Activated naive CD4-positive, alpha-beta T cell treated with anti-CD3 and anti-CD28 coated beads for 36 hours (primary cell): ENCODE measurements at places on chromosomes 7 and 10. TPM values are rescaled to one million over a fixed set of nuclear protein-coding genes. Genes with fewer than 3 reads are reported as not detected.
A peak's percentile ranks its signal among the peaks of the same experiment; 100 is the strongest.

DNA sequence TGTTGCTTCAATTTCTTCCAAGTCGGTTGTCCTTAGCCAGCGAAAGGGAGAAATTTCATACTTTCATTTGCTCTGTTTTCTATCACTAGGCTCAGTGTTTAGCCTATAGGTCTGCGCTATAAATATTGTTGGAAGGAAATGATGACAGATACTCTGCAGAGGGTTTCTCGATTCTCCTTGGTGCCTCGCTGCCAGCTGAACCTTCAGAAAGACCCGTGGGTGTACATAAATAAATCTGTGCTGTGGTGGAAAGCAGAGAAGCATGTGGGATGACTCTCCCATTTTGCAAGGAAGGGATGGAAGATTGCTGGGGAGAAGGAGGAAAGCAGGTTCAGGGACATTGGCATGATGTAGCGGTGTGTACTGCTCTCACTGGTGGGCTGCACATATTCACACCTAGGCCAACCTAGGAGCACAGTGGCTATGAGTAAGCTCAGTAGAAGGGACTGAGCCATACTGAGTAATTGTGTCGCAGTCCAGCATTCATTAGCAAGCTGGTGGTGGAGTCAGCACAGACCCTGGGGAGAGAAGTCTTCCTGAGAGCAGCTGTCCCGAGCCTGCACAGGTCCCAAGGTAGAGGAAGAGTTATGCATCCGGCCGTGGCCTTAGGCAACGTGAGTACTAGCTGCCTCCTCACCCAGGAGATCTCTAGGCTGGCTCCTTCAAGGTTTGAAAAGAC lies 50.5 kb downstream of the PNLIPRP3 start:
- no peak for DNase-seq

GRCh38 chr7:126659124-126659523 lies 593.6 kb downstream of the GRM8 start:
- no peak for DNase-seq

Gene ADIRF
- total RNA-seq: not detected

DNA sequence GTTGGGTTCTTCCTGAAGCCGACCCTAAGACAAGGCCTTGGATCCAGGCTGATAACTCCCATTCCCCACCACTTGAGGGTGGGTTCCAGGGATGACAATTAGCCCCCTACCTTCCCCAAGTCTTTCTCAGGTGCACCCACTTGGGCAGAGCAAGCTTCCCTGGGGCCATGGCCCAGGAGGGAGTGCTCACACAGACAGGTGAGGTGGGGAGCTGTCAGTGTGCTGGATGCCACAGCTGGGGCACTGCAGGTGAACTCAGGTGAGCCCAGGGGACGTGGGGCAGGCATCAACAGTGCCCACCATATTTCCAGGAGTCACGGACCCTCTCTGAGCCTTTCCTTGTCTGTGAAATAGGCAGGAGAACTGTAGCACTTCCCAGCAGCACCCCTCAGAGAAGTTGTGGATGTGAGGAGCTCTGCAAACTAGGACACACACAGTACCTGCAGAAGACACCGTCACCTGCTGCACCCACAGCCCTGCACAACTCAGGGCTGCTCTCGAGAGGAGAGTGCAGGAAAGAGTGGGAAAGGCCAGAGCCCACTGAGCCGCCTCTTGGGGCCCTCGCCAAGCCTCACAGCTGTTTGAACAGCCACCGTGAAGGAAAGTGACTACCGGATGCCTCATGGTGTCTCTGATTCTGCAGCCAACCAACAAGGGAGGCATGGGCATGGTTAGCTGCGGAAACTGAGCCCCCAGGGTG lies 17.9 kb downstream of the SH3PXD2A start:
- no peak for DNase-seq

- no peak for DNase-seq
These were observed 71.9 kb upstream of the TOMM7 start for GRCh38 chr7:22894546-22894945.

GRCh38 chr7:45714521-45714820 lies 140.3 kb downstream of the ADCY1 start:
- no peak for DNase-seq

Gene CCDC172
- not detected for total RNA-seq

DNA sequence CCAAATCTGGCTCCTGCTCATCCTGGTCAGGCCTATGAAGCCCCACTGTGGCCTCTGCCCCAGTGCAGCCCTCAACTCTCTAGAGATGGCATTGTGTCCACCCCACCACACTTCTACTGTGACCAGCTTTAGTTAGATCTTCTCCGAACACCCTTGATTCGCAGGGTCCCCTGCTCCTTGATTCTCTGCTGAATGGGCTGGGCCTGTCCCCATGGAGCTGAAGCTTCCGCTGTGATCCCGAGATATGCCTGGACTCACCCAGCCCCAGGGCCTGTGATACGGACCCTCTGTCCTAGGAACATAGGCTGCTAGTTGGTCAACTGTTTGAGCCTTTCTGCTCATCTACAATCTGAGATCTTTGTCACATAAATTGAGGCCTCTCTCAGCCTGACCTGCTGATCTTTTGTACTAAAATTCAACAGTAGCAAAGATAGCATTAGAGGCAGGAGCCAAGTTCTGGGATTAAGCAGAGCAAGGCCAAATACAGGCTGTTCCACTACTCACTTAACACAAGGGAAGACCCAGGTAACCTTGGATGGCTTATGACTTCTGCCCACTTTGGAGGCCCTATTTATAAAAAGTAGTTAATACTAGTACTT lies 6.5 kb upstream of the PPIF start:
- no peak for DNase-seq

DNA sequence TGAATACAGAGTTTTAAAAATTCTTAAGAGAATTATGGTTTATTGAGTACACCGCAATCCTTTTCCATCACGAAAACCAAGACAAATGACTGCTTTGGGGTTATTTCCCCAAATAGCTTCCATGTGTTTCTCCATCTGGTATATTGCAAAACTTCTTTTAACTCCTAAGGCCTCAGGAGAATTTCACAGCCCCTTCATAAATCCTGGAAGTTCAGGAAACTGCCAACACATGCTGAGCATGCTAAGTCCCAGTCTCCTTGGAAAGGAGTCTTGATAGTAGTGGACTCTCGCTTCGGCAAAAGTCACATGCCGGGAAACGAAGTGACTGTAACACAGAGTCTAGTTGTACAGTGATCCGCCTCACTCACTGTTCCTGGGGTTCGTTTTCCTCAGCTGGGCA lies 88.1 kb upstream of the RSU1 start:
- no peak for DNase-seq

GRCh38 chr7:73560109-73560835 lies 2.8 kb upstream of the BCL7B start:
- peak; percentile 37 for DNase-seq

- no peak for DNase-seq
These were observed 1164.2 kb upstream of the LRRN3 start for GRCh38 chr7:109926738-109927137.

Gene KCP
- not detected for total RNA-seq
